Right cardiac atrium (tissue), 5 donors: ENCODE measurements at places on chromosomes 16 and 17. TPM values are rescaled to one million over a fixed set of nuclear protein-coding genes. Genes with fewer than 3 reads are reported as not detected.

GRCh38 chr17:4945176-4945943 lies 3.0 kb downstream of the PFN1 start:
- peak; percentile 87 for DNase-seq

Gene CNEP1R1
- total RNA-seq: 20.6 TPM

DNA sequence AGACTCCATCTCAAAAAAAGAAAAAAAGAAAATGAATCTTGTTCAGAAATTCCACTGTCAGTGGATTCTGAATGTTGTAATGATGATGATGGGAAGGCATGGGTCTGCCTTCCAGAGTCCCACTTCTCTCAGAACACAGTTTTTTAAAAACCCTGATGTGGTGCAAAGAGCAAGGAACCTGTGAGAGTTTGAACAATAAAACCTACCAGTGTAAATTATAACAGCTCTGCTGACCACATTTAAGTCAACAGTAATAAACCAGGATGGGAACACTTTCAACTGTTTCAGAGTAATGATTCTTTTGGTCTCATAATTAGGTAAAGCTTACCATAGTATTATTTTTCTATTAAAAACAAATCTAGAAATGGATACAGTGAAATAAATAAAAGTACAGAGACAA lies 99.0 kb downstream of the MYO1D start:
- DNase-seq: no peak

- DNase-seq: no peak
Observed at GRCh38 chr17:57602896-57603295, 142.2 kb downstream of the CCDC182 start.

Gene ZP2
- total RNA-seq: not detected

Gene NPIPB6
- 0.94 TPM for total RNA-seq

Gene TBC1D28
- not detected for total RNA-seq

GRCh38 chr16:74607310-74607961 lies 522 bp upstream of the GLG1 start:
- no peak for DNase-seq

Gene RASD1
- total RNA-seq: 63.8 TPM

Gene ABCA9
- total RNA-seq: 27.8 TPM

GRCh38 chr16:14438256-14438655 lies 191.8 kb downstream of the PARN start:
- DNase-seq: no peak

- no peak for DNase-seq
Observed at GRCh38 chr17:21318439-21318838, 33.9 kb downstream of the MAP2K3 start.

Gene DHRS7C
- total RNA-seq: 222 TPM

Gene KRTAP17-1
- not detected for total RNA-seq

DNA sequence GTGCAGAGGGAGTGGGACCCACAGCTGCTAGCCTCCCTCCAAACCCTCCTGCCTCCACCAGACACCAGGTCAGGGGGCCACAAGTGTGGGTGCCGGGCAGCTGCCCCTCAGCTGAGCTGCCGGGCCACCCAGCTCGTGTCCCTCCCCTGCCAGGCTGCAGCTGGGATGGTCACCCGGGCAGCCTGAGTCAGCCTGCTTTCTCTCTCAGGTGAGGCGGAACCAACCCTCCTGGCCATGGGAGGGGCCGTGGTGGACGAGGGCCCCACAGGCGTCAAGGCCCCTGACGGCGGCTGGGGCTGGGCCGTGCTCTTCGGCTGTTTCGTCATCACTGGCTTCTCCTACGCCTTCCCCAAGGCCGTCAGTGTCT lies 6.9 kb downstream of the SLC16A3 start:
- DNase-seq: peak; percentile 35

Gene PRR35
- not detected for total RNA-seq

DNA sequence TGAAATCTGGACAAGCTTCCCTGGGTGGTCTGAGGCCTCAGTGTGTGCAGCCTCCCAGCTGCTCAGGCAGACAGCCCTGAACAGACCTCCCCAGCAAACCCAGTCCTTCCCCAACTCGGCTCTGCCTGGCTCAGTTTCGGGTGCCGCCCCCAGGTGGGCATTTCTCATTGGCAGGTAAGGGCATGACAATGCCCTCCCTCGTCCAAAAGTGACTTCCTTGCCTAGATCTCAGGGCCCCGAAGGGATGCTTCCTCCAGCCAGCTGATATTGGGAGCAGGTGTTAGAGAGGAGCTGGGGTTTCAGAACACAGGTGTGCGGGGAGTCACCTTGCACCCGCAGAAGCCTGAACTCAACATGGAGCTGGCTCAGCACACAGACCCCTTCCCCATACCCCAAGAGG lies 3.8 kb upstream of the PPL start:
- no peak for DNase-seq

- no peak for DNase-seq
Observed at GRCh38 chr16:59090541-59090940, 356.4 kb upstream of the GOT2 start.

- peak; percentile 90 for DNase-seq
Observed at GRCh38 chr16:27313422-27314160, at the start of gene IL4R. Gene IL4R (plus strand): TSS chr16:27313974. CDS start chr16:27340204, 26,230 bp downstream.

- no peak for DNase-seq
Observed at GRCh38 chr17:51000835-51001638, 119.6 kb downstream of the SPAG9 start.

GRCh38 chr16:87607871-87608270 lies 5.6 kb downstream of the JPH3 start:
- no peak for DNase-seq

- no peak for DNase-seq
Observed at GRCh38 chr17:13365331-13365730, 236.4 kb downstream of the HS3ST3A1 start.

Gene TNFRSF17
- not detected for total RNA-seq

DNA sequence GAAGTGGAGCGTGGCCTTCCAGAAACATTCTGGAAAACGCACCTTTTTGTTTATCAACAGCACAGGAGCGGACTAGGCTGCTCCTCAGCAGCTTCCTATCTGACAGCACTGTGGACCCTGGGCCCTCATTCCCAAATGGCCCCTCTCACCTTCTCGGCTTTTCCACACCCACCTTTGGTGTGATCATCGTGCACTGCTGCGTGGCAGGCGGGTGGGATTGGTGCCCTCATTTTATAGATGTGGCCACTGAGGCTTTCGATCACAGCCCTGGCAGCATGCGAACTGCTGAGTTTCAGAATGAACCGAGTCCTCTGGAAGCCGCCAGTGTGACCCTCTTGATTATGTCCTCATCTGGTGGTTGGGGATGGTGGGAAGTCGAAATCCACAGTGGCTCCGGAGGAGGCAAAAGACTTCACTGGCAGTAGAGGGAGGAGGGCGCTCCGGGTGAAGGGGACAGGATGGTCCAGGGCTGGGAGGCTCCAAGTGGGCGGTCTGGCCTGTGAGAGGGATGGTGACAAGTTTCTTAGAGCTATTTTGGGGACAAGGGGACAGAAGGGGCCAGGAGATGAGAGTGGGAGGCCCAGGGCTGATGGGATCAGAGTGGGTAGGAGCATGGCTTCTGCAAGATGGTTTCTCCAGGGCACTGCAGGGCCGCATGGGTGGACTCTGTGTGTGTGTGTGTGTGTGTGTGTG lies 49.5 kb downstream of the NKD1 start:
- no peak for DNase-seq
